ENCODE measurements at places on chromosomes 1 and 21. TPM values are rescaled to one million over a fixed set of nuclear protein-coding genes. Genes with fewer than 3 reads are reported as not detected.

GRCh38 chr1:46532498-46533178 is 18.8 kb downstream of the KNCN start:
- H3K36me3 ChIP-seq: no peaks in the 10 kb centered on the region
- no peak overlapping the region for H3K27ac ChIP-seq
- H3K27me3 ChIP-seq: peaks cover 93% of the 10 kb centered on the region
- peak; percentile 81 for DNase-seq
- H3K4me1 ChIP-seq: peaks cover 25% of the 10 kb centered on the region

GRCh38 chr21:45974073-45975019 is 7.2 kb upstream of the COL6A1 start:
- peaks cover 1% of the 10 kb centered on the region for H3K27me3 ChIP-seq
- H3K36me3 ChIP-seq: no peaks in the 10 kb centered on the region
- H3K27ac ChIP-seq: no peak overlapping the region
- peak; percentile 52 for DNase-seq
- H3K4me1 ChIP-seq: peaks cover 25% of the 10 kb centered on the region

DNA sequence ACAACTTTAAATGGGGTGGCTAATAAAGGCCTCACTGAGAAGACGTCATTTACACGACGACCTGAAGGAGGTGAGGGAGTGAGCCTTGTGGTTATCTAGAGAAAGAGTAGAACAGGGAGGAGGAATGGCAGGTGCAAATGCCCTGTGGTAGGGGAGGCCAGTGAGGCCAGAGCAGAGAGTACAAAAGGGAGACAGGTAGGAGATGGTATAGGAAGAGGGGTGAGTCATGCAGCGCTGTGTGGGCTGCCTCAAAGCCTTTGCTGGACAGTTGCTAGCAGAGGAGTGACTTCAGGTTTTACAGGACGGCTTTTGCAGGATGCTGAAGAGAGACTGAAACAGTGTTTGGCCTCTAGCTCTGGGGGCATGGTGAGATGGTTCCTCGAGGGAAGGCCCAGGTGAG is 116.0 kb downstream of the IER5 start:
- H3K4me3 ChIP-seq: no peak overlapping the region
- no peak overlapping the region for H3K27ac ChIP-seq
- DNase-seq: no peak
- H3K27me3 ChIP-seq: no peaks in the 10 kb centered on the region
- peaks cover 20% of the 10 kb centered on the region for H3K4me1 ChIP-seq

GRCh38 chr1:225508538-225509375 is 80.9 kb upstream of the LBR start:
- H3K36me3 ChIP-seq: peaks cover 39% of the 10 kb centered on the region
- H3K4me3 ChIP-seq: no peak overlapping the region
- DNase-seq: no peak
- H3K4me1 ChIP-seq: peaks cover 29% of the 10 kb centered on the region
- peak overlapping the region; percentile 87 for H3K27ac ChIP-seq
- H3K27me3 ChIP-seq: no peaks in the 10 kb centered on the region

- H3K4me1 ChIP-seq: peaks cover 11% of the 10 kb centered on the region
- no peak for DNase-seq
- peak overlapping the region; percentile 52 for H3K4me3 ChIP-seq
These were observed 1.1 kb upstream of the SLC19A1 start for GRCh38 chr21:45543371-45543709.

DNA sequence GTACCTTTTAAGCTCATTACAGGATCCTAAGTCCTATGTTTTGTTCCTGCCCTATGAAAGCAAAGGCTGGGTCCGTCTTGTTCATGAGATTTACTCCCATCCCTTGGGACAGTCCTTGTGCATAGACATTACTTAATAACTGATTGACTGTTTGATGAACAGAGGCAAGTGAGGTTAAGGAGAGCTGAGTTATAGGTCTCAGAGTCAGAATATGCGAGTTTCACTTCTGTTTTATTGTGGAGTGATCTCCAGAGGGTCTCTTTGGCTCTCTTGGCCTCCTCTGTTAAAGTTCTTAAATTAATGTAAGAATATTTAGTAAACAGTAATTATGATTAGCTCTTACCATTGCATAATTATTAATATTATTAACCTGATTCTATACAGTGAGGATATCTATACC is 52.6 kb downstream of the BRINP2 start:
- no peaks in the 10 kb centered on the region for H3K36me3 ChIP-seq
- no peak for DNase-seq
- no peaks in the 10 kb centered on the region for H3K27me3 ChIP-seq
- H3K27ac ChIP-seq: no peak overlapping the region
- H3K4me1 ChIP-seq: peaks cover 3% of the 10 kb centered on the region

DNA sequence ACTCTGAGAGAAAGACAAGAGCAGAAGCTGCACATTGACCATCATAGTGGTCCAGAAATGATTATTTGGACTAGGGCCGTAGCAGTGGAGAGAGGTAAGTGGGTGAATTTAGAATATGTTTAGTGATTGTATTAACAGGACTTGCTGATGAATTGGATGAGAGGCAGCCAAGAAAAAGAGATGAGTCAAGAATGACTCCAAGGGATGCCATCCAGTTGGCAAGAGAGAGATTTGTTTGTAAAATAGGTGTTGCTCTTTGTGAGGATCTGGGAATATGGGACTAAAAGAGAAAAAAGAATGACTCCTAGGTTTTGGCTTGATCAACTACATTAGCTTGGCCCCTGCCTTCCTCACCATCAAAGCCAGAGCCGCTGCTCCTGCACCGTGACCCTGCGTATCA is 54.2 kb upstream of the ARTN start:
- no peak overlapping the region for H3K4me3 ChIP-seq
- peaks cover 11% of the 10 kb centered on the region for H3K4me1 ChIP-seq
- DNase-seq: no peak

- H3K27ac ChIP-seq: no peak overlapping the region
- H3K36me3 ChIP-seq: no peaks in the 10 kb centered on the region
- no peak overlapping the region for H3K4me3 ChIP-seq
- H3K27me3 ChIP-seq: no peaks in the 10 kb centered on the region
- no peak for DNase-seq
These were observed 268.7 kb downstream of the OLFM3 start for GRCh38 chr1:101728029-101728428.

- H3K36me3 ChIP-seq: no peaks in the 10 kb centered on the region
- H3K4me3 ChIP-seq: no peak overlapping the region
- peaks cover 6% of the 10 kb centered on the region for H3K4me1 ChIP-seq
- no peaks in the 10 kb centered on the region for H3K27me3 ChIP-seq
- DNase-seq: no peak
These were observed 807.7 kb downstream of the USP25 start for GRCh38 chr21:16537501-16537900.

GRCh38 chr1:1021920-1022259 is 2.0 kb downstream of the AGRN start:
- no peak overlapping the region for H3K4me3 ChIP-seq
- peaks cover 36% of the 10 kb centered on the region for H3K4me1 ChIP-seq
- peaks cover 10% of the 10 kb centered on the region for H3K27me3 ChIP-seq

- H3K36me3 ChIP-seq: no peaks in the 10 kb centered on the region
- H3K27ac ChIP-seq: 0 out of 2 replicates have a peak overlapping the region, but pooled peaks have one; percentile 75
- no peak overlapping the region for H3K4me3 ChIP-seq
- DNase-seq: peak; percentile 47
- peaks cover 43% of the 10 kb centered on the region for H3K4me1 ChIP-seq
These were observed 29.6 kb upstream of the C1orf105 start for GRCh38 chr1:172390683-172391551.

- no peak for DNase-seq
- no peak overlapping the region for H3K27ac ChIP-seq
- H3K36me3 ChIP-seq: no peaks in the 10 kb centered on the region
- no peak overlapping the region for H3K4me3 ChIP-seq
- H3K27me3 ChIP-seq: peaks cover 2% of the 10 kb centered on the region
- H3K4me1 ChIP-seq: peaks cover 11% of the 10 kb centered on the region
These were observed 71.4 kb downstream of the CD247 start for GRCh38 chr1:167446966-167447365.

DNA sequence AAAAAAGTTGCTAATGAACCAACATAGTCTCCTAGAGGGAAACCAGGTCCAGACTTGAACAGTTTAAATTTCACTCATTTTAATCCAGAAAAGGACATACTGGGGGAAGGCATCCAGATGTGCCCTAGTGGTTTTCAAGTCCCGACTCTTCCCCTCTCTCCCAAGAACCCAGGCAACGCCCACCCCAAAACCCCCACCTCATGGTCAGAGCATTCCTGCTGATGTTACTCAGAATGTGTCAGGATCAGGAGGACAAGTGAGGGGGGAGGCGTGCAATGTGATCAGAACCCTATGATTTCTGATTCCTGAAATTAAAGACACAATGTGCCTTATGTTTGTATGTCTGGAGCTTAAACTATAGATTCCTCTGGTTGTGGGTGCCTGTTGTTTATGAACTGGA is 1.6 kb upstream of the CTSK start:
- peak overlapping the region; percentile 33 for H3K27ac ChIP-seq
- no peak for DNase-seq
- no peaks in the 10 kb centered on the region for H3K27me3 ChIP-seq
- H3K4me1 ChIP-seq: peaks cover 33% of the 10 kb centered on the region
- H3K36me3 ChIP-seq: peaks cover 7% of the 10 kb centered on the region
- H3K4me3 ChIP-seq: no peak overlapping the region

DNA sequence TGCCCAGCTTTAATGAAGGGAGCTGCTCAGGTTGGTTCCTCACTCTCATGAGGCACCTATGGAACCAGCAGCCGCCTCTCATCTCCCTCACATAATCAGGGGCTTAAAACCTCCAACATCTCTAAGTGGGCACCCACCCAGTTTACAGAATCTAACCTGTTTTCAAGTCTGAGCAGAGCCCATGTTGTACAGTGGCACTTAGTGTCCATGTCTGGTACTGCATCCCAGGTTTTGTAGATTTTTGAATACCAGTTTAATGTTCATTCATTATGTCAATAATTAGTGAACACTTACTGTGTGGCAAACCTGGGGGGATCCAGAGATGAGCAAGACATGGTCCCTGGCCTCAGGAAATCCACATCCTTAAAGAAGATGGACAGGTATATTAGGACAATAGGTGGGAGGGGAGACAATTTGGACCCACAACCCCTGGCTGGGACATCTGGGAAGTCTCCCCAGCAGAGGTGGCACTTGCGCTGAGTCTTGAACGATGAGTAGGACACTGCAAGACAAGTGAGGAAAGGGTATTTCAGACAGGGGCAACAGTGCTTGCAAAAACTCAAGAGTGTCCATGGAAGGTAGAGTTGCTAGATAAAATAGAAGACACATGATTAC is 83.3 kb downstream of the LACTBL1 start:
- H3K27ac ChIP-seq: no peak overlapping the region
- DNase-seq: no peak
- H3K36me3 ChIP-seq: peaks cover 7% of the 10 kb centered on the region
- H3K27me3 ChIP-seq: no peaks in the 10 kb centered on the region
- H3K4me3 ChIP-seq: no peak overlapping the region
- no peaks in the 10 kb centered on the region for H3K4me1 ChIP-seq

DNA sequence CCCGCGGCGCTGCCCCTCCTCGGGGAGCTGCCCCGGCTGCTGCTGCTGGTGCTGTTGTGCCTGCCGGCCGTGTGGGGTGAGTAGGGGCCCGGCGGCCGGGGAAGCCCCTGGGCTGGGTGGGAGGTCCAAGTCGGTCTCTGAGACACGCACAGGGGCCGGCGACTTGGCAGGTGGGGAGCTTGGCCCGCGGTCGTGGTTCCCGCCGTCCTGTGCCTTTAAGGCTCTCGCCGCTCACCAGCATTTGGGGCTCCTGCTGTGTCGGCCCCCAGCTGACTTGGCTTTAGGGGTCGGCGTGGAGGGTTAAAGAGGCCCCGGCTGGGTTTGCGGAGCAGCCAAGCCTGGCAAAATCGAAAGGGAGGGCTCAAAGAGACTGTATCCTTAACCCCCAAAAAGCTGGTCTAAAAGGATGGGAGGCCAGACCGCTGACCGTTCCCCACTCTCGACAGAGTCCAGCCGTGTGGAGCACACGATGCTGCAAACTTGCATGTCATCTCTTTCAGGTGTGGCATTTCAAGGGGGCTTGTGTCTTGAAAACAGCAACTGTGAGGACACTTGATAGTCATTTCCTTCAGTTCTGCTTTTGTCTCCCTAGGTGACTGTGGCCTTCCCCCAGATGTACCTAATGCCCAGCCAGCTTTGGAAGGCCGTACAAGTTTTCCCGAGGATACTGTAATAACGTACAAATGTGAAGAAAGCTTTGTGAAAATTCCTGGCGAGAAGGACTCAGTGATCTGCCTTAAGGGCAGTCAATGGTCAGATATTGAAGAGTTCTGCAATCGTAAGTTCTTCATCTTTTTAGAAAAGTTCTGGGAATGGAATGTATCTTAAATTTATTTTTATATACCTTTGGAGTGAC is 540 bp downstream of the CD55 start:
- H3K4me1 ChIP-seq: peaks cover 15% of the 10 kb centered on the region
- H3K27ac ChIP-seq: peak overlapping the region; percentile 97
- H3K4me3 ChIP-seq: peak overlapping the region; percentile 89
- peaks cover 11% of the 10 kb centered on the region for H3K36me3 ChIP-seq
- DNase-seq: no peak
- no peaks in the 10 kb centered on the region for H3K27me3 ChIP-seq

DNA sequence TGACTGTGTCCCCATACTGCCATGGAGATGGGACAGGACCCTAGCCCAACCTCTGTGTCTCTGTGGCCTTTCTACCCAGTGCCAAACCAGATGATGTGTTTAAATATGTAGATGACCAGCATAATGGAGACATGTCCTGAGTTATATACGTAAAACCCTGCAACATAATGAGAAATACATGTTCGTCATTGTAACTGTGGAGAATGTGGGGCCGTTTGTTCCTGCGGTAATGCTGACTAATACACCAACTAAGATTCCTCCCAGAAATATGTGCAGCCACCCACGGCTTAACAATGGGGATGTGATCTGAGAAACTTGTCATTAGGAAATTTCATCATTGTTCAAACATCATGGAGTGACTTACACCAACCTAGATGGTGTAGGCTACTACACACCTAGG is 71.7 kb upstream of the SIM2 start:
- no peaks in the 10 kb centered on the region for H3K36me3 ChIP-seq
- 0 out of 2 replicates have a peak, but pooled peaks cover 3% of the 10 kb centered on the region for H3K4me1 ChIP-seq
- H3K4me3 ChIP-seq: no peak overlapping the region

- H3K4me1 ChIP-seq: peaks cover 39% of the 10 kb centered on the region
- H3K36me3 ChIP-seq: no peaks in the 10 kb centered on the region
- no peak for DNase-seq
- H3K4me3 ChIP-seq: peak overlapping the region; percentile 82
- no peak overlapping the region for H3K27ac ChIP-seq
These were observed 1.8 kb upstream of the PTTG1IP start for GRCh38 chr21:44875316-44875700.

GRCh38 chr1:179095377-179095776 is 13.5 kb downstream of the TOR3A start:
- no peaks in the 10 kb centered on the region for H3K27me3 ChIP-seq
- peaks cover 11% of the 10 kb centered on the region for H3K4me1 ChIP-seq
- DNase-seq: no peak
- H3K36me3 ChIP-seq: peaks cover 55% of the 10 kb centered on the region
- no peak overlapping the region for H3K4me3 ChIP-seq

CDA gene
- total RNA-seq: 12.5 TPM

OR2L2 gene
- 0.05 TPM for total RNA-seq

CACNA1S gene
- 0.07 TPM for total RNA-seq

ETV3L gene
- 0.25 TPM for total RNA-seq

MFAP2 gene
- 141 TPM for total RNA-seq

KRTAP11-1 gene
- total RNA-seq: not detected

PTGS2 gene
- 0.20 TPM for total RNA-seq

GPR89B gene
- 16.9 TPM for total RNA-seq

S100A2 gene
- total RNA-seq: 1.6 TPM

PPFIA4 gene
- total RNA-seq: 24.9 TPM

CD1D gene
- 4.7 TPM for total RNA-seq

CHI3L1 gene
- 0.27 TPM for total RNA-seq

SUMO3 gene
- total RNA-seq: 85.4 TPM

FAM151A gene
- 0.11 TPM for total RNA-seq

WNT3A gene
- total RNA-seq: 0.16 TPM

CDCA8 gene
- 47.7 TPM for total RNA-seq

PALMD gene
- total RNA-seq: 0.09 TPM

FNDC10 gene
- 34.9 TPM for total RNA-seq

Measured in WTC11 (cell line).